ENCODE measurements at places on chromosomes 2 and 18.

DNA sequence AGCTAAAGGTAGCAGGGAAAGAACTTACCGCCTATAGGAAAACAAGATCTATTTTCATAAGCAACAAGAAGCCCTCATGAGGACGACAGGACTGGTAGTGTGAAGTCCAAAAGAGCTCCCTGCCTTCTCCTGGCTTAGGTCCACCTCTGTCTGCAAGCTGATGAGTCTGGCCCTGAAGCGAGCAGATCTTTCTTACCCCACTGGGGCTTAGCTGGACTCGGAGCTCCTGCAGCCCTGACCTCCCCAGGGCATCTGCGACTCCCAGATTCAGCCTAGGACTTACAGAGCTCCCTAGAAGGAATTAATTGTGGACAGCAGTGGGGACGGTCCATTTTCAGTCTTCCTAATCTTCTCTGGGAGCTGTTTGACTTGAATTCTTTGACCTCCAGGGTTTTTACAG lies 53.7 kb downstream of the MCFD2 start:
- DNase-seq = no peak

DNA sequence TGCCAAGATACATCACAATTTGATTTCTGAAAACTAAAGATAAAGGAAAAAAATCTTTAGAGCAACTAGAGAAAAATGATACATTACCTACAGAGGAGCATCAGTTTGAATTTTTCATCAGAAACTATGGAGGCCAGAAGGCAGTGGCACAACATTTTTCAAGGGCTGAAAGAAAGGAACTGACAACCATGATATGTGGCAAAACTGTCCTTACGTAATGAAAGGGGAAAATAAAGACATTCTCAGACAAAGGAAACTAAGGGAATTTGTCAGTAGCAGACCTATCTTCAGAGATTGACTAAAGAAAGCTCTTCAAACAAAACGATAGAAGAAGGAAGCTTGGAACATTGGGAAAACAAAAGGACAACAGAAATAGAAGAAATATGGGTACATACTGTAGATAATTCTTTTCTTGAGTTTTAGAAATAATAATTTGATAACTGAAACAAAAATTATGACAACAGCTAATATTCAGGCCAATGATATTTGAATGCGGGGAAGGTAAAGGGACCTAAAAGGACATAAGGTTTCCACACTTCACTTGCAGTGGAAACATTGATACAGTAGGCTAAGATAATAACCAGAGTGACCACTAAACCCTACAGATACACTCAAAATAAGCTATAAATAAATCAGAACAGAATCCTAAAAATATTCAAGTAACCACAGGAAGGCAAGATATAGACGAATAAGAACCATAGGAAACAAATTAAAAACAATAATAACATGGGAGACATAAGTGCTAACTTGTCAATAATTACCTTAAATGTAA lies 70.0 kb upstream of the NPAS2 start:
- no peak for DNase-seq

- no peak for DNase-seq
Measured at GRCh38 chr2:129810521-129810920, 168.9 kb upstream of the RAB6C start.

- no peak for DNase-seq
Measured at GRCh38 chr2:182666674-182667314, 49.3 kb upstream of the DNAJC10 start.

DNA sequence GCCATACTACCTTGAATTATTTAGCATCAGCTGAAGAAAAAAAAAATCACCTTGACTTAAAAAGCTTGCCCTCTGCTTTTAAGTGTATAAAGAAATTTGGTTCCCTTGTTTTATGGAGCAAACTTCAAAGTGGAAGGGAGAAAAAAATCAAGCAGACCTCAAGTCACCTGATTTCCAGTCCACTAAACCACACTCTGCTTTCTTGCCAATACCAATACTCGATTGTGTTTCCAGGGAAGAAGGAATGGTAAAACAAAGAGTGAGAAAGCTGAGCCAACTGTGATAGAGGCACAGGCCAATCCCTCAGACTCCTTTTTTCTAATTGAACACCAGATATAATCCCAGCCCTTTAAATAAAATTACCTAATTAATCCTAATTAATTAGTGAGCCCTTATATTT lies 587.3 kb downstream of the ARHGAP15 start:
- DNase-seq = no peak

- no peak for DNase-seq
Measured at GRCh38 chr2:235006986-235007385, 55.2 kb downstream of the SH3BP4 start.

GRCh38 chr2:86000131-86000937 lies 105.4 kb downstream of the POLR1A start:
- DNase-seq = no peak

- no peak for DNase-seq
Measured at GRCh38 chr18:55355223-55355622, 232.8 kb downstream of the TCF4 start.

- no peak for DNase-seq
Measured at GRCh38 chr2:235537587-235537986, 43.7 kb downstream of the AGAP1 start.

DNA sequence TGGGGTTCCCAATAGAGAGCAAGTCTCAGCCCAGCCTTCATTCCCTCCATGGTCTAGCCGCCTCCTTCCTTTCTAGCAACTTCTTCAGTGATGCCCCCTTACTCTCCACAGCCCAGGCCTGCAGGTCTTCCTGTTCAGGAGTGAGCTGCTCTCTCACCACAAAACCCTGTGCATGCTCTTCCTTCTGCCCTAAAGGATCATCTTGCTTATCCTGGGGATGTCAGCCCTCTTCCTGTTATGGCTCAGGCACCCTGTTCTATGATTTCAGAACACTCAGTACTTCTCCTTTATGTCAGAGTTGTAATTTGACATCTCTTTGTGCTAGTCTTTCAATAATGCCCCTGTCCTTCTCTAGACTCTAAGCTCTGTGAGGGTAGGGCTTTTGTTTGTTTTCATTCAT lies 19.4 kb downstream of the TMEM178A start:
- DNase-seq = no peak

GRCh38 chr2:228086561-228086960 lies 94.9 kb downstream of the SPHKAP start:
- DNase-seq = no peak

DNA sequence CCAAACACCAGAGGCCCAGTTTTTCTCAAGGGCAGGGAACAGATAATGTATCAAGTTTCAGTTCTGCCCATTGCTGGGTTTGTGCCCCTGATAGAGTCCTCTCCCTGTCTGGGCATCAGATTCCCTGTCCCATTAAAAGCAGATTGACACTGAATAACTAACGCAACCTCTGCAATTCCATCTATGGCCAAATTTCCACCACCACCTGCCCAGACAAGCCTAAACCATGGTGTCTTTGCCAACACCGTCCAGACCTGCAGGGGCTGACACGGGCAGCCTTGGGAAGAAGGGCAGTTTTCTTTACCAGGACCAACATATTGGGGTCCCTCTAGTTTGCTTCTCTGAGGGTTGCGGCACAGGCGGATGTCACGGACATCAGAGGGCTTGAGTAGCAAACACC lies 26.4 kb upstream of the PAX8 start:
- DNase-seq = no peak

DNA sequence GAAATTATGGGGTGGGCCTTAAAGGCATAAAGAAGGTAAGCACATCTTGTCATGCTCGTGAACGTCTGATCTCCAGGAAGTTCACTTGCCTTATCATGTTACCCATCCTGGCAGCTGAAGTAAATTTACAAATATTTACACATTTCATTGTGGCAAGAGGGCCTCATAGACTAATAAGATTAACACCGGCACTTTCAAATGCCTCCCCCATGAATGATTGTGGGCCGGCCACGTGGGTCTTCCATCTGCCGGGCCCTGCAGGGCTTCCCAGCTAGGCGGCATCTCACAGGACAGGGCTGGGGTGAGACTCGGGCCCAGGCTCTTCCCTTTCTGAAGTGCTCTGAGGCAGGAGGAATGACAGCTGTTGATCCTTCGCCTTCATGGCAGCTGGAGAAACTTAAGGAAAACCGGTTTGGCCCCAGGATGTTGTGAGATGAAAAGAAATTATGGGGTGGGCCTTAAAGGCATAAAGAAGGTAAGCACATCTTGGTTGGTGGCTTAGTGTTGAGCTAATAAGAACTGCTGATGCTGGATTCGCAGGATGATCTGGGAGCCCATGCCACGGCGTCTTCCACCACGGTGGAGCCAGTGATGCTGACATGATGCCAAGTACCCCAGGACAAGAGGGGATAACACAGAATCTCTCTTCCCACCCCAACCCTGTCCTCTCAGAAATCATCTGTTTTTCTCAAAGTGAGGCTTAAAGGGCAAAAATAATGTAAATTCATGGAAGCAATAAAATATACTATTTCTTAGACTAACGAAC lies 176.3 kb downstream of the SEPTIN10 start:
- DNase-seq = no peak

DNA sequence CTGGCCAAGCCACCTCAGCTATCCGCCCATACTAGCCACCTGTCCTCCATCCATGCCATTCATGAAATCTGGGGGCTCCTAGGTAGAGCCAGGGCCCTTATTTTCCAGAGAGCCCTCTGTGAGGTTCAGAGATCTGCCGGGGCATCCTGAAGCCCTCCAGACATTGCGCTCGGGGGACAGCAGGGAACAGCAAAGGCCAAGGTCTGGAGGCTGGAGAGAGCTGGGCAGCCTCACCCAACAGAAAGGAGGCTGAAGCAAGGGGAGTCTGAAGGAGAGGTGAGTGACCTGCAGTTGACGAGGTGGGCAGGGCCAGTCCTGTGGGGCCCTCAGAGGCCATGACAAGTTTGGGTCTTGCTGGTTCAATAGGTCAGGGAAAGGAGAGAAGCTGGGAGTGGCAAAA lies 8.6 kb upstream of the DES start:
- DNase-seq = no peak

GRCh38 chr2:206833291-206833690 lies 67.9 kb downstream of the FASTKD2 start:
- DNase-seq = no peak

GRCh38 chr2:148704247-148704646 lies 59.7 kb downstream of the EPC2 start:
- DNase-seq = no peak

DNA sequence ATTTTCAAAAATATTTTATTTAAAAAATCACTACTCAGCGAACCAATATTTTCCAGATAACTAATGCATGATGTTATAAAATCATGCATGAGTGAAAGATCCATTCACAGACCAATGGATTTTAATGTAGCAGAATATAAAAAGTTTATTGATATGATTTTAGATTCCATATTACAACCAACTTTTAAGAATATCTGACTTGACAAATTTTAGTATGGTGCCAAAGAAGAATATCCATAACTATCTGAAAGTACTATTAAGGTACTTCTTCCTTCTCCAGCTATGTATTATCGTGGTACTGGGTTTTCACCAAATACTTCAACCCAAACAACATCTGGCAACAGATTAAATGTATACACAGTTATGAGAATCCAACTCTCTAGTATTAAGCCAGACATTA lies 99.9 kb upstream of the NOSTRIN start:
- no peak for DNase-seq

GRCh38 chr2:88096708-88097107 lies 29.1 kb downstream of the SMYD1 start:
- DNase-seq = no peak

GRCh38 chr2:174919947-174920595 lies 85.1 kb downstream of the CHN1 start:
- DNase-seq = no peak

DNA sequence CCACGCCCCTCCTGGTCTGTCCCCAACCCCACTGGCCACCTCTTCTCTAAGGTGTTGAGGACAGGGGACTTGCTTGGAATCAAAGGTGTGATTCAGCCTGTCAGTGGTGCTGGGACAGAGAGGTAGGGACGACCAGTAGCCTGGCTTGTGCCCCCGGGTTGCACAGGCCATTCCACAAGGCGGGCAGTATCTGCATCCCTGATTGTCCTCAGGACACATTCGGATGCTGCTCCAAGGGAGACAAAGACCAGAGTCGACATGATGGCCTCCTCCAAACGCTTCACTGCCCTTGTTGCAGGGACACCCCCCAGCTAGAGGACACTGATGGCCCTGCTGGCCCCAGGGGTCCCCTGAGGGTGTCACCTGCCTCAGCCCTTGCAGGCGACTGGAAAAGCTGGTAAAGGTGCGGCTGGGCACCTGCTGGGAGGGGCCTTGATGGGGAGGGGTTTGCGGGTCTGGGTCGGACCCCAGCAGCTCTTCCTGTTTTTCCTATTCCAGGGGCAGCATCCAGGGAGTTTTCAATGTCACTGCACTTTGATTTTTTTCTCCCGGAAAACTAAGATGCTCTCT lies 98.0 kb downstream of the PTGR3 start:
- no peak for DNase-seq

DNA sequence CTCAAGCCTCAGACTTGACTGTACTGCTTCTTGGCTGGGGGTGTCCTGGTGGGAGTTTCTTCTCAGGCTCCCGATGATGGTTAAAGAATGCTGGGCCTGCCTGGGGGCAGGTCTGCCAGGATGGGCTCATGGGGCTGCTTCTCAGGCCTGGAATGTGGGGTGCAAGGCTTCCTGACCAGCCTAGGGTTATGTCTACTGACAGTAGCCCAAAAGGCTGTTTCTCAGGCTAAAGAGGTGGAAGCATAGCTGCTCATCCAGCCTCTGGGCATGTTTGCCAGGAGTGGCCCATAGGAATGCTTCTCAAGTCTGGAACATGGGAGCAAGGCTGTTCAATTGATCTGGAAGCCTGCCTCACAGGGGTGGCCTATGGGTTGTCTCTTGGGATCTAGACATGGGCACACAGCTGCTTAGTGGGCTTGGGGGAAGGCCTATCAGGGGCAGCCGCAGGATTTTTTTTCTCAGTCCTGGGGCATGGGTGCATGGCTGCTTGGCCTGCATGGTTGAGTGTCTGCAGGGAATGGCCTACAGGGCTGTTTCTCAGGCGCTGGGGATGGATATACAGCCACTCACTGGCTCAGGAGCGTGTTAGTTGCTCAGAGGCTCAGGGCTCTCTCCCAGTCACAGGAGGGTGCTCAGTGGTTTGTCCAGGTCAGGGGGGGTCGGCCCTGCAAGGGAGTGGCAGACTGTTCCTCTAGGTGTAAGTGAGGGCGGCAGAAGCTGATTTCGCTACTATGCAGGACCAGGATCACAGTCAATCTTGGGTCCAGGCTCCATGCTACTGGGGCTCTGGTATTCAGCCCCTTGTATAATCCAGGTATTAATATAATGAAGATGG lies 617.3 kb upstream of the REG3G start:
- no peak for DNase-seq

- no peak for DNase-seq
Measured at GRCh38 chr2:240793313-240794177, 26.5 kb downstream of the KIF1A start.

- DNase-seq = no peak
Measured at GRCh38 chr2:439077-439476, 151.2 kb upstream of the ALKAL2 start.

DNA sequence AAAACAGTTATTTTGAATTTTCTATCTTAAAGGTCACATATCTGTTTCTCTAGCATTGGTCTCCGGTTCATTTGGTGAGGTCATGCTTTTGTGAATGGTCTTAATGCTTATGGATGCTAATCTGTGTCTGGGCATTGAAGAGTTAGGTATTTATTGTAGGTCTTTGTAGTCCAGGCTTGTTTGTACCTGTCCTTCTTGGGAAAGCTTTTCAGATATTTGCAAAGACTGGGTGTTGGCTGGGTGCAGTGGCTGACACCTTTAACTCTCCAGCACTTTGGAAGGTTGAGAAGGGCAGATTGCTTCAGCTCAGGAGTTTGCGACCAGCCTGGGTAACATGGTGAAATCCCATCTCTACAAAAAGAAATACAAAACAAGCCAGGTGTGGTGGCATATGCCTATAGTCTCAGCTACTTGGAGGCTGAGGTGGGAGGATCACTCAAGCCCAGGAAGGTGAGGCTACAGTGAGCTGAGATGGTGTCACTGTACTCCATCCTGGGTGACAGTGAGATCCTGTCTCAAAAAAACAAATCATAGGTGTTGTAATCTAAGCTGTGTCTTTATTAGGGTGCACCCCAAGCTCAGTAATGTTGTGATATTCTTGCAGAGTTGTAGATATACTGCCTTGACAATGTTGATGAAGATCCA lies 82.3 kb downstream of the FAM117B start:
- no peak for DNase-seq
